Pancreas (tissue), 10 donors: ENCODE measurements at places on chromosomes 5 and 9.

DNA sequence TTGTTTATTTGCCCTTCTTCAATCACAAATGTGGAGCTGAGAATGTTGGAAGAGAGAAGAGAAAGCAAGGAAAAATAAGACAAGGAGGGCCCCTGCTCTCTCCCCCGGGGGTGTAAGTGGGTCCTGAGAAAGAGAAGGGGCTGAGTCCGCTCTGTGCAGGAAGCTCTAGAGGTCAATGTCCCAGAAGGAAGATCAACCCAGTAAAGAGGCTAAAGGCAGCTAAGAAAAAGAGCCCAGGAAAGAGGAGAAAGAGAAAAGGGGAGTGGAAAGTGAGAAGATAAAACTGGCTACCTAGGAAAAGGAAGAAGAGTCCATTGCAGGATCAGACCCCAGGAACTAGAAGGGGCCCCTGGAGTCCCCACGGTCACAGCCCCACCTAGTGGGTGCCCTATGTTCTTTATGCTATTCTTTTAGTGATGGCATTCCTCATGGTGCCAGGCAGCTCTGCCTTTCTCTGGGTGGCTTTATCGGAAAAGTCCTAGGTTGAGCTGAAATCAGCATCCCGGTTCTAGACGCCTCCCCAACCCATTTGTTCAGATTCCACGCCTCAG is 583.4 kb downstream of the ACTL7B start:
- peak overlapping the region; percentile 85 for H3K27ac ChIP-seq
- H3K27me3 ChIP-seq = no peaks in the 10 kb centered on the region

DNA sequence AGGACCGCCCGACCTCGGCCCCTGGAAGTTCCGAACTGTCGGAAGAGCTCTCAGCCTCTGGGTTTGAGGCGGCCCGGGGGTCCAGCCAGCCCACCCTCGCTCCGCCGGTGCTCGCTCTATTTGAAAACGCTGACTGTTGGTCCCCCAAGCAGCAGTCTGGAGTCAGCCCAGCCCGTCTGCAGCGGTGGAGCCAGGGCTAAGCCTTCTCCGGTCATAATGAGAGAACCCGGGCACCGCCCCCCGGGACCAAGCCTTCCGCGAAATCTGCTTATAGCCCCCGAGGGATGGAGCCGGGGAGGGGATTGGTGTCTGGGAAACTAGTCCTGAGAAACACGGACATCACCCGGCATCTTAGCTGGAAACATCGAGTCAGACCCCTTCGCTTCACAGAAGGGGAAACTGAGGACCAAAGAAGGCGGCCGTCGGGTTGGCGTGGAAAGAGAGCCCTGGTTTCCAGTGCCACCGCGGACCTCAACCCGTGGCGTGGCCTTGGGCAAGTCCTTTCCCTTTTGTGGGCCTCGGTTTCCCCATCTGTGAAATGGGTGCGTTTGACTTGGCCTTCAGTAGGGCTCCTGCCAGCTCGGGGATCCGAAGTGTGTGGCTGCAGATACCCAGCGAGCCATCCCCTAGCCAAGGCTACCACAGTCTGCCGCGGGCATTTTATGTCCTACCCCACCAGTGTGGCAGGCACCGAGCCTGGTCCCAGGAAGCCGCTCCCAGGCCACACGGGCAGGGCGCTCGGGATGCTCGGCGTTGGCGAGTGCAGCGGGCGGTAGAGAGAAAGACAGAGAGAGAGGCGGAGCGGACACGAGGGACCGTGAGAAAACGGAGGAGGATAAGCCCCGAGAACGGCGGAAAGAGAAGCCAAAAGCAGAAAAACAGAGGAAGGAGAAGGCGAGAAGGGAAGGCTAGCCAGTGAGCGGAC is 857 bp downstream of the ADAM19 start:
- H3K36me3 ChIP-seq = no peaks in the 10 kb centered on the region
- peak overlapping the region; percentile 31 for H3K4me3 ChIP-seq
- no peaks in the 10 kb centered on the region for H3K27me3 ChIP-seq
- no peaks in the 10 kb centered on the region for H3K4me1 ChIP-seq

DNA sequence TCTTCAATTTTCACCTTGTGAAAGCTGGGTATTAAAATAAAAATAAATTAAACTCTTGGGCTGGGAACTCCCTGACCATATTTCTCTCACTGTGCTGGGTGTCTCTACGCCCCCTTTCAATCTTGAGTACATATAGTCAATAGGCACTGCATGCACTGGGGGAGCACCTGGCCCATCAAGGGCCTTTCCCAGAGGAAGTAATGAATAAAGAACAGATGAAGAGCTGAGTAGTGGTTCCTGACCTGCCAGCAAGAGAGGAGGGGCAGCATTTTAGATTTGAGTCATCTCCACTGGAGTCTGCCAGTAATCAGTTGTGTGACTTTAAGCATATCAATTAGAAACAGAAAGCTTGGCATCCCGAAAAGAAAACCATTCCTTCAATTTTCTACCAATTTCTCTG is 6.2 kb downstream of the MAPKAP1 start:
- no peaks in the 10 kb centered on the region for H3K36me3 ChIP-seq
- H3K27me3 ChIP-seq = no peaks in the 10 kb centered on the region
- H3K4me1 ChIP-seq = peaks cover 4% of the 10 kb centered on the region

GRCh38 chr5:177023303-177023664 is 788 bp downstream of the ZNF346 start:
- peak overlapping the region; percentile 56 for H3K27ac ChIP-seq
- H3K36me3 ChIP-seq = no peaks in the 10 kb centered on the region
- no peaks in the 10 kb centered on the region for H3K27me3 ChIP-seq
- DNase-seq = no peak
- H3K4me3 ChIP-seq = peak overlapping the region; percentile 95

GRCh38 chr9:38008168-38009034 is 60.6 kb downstream of the SHB start:
- no peaks in the 10 kb centered on the region for H3K27me3 ChIP-seq
- H3K4me1 ChIP-seq = peaks cover 7% of the 10 kb centered on the region
- peak overlapping the region; percentile 53 for H3K27ac ChIP-seq
- H3K36me3 ChIP-seq = peaks cover 4% of the 10 kb centered on the region

DNA sequence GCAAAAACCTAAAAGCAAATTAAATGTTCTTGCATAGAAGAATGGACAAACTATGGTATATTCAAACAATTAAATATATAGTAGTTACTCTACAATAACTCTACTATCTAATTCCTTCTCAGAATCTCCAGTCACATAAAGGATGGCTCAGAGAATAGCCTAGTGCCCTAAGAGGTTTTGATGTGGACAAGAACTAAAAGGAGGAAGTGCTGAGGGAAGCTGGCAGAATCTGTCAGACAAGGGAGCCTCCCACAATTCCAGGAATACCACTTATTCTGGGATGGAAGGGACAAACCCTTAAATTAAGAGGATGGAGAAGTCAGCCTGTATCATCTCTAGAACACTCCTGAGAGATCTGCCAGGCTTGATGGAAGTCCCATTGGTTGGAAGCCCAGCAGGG is 30.4 kb downstream of the TNFSF8 start:
- no peak overlapping the region for H3K4me3 ChIP-seq
- DNase-seq = no peak
- no peak overlapping the region for H3K27ac ChIP-seq
- H3K36me3 ChIP-seq = no peaks in the 10 kb centered on the region
- no peaks in the 10 kb centered on the region for H3K4me1 ChIP-seq
